Nephron progenitor cell (in vitro differentiated cells): ENCODE measurements at places on chromosomes 5 and 9.

DNA sequence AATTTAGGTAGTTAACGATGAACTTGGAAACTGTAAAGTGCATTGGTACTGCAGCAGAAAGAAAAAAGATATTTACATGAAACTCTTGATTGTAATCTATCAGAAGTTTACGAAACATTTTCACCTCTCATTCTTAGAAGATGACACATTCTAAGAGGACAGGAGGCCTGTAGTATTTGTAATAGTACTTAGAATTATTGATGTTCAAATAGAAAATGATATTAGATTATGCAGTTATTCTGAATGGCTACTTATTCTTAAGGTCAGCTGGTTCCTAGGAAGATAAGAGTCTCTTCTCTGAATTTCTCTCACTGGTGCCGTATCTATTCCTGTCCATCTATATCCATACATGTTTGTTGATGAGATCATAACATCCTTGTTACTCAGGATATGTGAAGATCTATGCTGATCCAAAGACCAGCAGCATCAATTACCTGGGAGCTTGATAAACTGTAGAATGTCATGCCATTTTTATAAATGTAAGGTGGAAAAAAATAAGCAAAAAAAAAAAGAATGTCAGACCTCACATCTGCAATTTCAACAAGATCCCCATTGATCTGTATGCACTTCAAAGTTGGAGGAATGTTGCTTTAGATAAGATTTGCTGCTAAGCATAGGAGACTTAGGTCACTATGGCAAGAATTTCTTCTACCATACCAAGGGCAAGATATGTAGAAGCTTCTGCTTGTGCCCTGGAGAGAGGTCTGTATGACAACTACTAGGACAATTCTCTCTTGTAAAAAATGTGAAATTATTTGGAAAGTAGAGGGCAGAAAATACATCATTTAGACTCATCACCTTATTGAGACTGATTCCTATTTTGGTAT is 42.4 kb upstream of the RICTOR start:
- no peak for DNase-seq

DNA sequence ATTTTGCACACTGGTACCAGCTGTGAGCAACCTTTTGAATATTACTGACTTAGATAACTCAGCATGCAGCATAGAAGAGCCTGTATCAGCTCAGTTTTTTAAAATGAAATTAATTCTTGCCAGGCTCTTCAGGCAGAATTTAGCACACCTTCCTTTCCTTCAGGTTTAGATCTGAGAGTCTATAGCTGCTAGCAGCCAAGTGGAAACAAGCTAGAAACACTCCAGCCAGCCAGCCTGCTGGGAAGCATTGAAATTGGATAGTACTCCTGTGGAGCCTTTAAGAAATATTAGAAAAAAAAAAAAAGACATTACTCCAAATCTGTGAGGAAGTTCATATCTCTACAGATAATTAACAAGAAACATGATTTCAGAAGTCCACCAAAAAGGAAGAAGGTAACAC is 812.2 kb downstream of the DTWD2 start:
- DNase-seq: no peak

- no peak for DNase-seq
These were observed 14.2 kb upstream of the LARP1 start for GRCh38 chr5:154740957-154741356.

DNA sequence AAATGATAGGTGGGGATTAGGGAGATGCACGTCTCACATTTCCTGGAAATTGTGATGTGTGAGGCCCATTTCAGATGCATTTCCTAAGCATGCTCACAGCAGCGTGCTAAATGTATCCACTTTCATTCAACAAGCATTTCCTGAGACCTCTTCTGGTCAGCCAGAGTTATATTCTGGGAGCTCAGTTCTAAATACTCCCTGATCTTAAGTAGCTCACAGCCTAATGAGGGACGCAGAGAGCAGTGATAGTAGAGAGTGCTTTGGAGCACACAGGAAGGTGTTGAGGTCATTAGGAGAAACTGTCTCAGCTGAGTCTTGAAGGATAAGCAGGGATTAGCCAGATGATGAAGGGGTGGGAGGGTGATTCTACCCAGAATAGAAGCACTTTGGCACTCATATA is 46.2 kb upstream of the FSD1L start:
- no peak for DNase-seq

GRCh38 chr5:50752800-50753199 is 86.4 kb downstream of the PARP8 start:
- no peak for DNase-seq

DNA sequence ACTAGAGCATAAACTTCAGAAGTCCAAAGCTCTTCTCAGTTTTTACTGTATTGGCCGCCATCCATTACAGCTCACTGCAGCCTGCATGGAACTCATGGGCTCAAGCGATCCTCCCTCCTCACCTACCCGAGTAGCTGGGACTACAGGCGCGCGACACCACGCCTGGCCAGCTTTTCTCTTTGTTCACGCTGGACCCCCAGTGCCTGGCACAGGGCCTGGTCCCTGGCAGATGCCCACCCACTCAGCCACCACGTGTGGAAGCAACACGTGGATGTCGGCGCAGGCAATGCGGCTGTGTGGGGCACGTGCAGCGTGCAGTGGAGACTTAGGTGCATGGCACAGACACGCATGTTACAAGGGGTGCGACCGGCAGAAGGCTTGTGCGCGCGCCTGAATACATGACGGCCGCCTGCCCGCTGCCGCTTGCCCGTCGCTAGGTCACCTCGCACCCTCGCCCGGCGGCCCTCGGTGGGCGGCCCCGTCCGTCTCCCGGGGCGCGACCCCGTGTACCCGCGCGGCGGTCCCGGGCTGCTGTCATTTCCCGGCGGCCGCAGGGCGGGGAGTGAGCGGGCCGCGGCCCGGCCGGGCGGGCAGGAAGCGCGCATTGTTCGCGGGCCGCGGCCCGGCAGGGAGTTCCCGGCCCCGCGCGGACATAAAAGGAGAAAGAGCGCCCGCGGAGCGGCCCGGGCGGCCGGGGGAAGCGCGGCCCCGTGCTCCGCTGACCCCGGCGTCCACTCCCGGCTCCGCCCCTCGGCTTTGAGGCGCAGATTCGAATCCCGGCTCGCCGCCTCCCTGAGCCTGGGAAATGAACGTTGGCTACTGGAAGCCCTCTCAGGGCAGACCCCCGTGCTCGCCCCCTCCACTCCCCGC is 24.1 kb upstream of the PTGS1 start:
- peak; percentile 64 for DNase-seq

DNA sequence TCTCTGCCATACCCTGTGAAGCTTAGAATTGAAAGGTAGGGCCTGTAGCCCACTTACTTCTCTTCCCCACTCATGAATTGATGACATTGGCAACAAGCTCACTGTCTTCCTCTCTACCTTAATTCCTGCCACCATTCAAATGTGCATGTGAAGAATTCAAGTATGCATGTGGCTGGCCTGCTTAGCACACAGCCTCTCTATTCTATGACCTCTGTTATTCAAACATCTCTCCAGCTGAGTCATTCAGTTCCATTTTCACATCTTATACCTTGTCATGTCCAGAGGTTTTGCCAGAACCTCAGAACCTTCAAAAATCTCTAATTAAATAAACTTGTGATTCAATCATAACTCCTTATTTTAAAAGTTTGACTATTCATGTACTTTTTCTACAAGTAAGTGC is 114.7 kb upstream of the MAN2A1 start:
- no peak for DNase-seq

DNA sequence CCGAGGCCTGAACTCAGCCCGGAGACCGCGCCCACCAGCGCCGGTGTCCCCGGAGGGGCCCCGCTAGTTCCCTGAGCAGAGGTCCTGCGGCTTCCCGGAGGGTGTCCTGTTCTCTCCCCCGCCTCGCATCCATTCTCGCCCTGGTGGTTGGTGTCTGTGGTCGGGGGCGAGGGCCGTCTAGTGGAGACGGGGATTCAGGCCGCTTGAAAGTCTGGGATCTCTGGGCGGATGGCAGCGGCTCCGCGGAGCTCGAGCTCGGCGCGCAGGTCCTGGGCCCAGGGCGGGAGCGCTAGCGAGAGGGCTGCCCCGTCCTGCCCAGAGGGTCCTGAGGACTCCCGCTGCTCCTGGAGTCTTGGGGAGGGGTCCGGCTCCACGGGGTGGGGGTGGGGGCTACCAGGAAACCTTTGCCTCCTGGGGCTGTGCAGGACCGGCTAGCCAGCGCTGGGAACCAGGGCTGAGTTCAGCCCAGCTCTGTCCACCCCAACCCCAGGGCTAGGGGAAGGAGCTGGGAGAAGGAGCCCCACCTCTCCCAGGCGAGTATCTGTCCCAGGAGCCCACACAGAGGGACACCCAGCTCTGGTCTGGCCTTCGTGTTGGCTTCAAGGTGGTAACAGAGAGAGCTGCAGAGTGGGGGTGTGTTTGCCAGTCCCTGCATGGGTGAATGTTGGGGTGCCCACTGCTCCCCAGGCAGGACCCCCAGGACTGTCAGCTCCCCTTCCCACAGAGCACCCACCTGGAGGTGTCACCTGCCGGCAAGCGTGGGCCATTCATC is 4.0 kb downstream of the TOR4A start:
- DNase-seq: peak; percentile 63

GRCh38 chr9:94176608-94177007 is 82.5 kb upstream of the ZNF169 start:
- DNase-seq: no peak

GRCh38 chr9:84751921-84752320 is 82.4 kb downstream of the NTRK2 start:
- no peak for DNase-seq

DNA sequence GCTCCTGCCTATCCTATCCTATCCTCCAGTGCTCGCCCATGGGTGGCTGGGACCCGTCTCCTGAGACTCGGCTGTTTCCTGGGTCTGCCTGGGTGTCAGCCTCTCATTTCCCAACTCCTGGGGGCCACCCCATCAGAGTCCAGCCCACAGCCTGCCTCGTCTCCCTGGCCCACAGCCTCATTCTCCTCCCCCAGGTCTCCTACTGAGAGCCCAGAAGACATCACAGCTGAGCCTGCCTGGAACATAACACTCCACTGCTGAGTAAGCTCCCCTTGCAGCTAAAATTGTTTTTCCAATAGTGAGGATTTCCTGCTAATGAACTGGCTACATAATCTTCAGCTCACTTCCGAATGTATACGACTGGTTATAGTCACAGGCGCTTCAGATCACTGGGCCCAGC is 95.3 kb downstream of the TTLL11 start:
- no peak for DNase-seq

GRCh38 chr9:133351908-133352634 is 4.1 kb downstream of the RPL7A start:
- DNase-seq: peak; percentile 52

- DNase-seq: no peak
These were observed 10.0 kb upstream of the KIF12 start for GRCh38 chr9:114109124-114109523.

DNA sequence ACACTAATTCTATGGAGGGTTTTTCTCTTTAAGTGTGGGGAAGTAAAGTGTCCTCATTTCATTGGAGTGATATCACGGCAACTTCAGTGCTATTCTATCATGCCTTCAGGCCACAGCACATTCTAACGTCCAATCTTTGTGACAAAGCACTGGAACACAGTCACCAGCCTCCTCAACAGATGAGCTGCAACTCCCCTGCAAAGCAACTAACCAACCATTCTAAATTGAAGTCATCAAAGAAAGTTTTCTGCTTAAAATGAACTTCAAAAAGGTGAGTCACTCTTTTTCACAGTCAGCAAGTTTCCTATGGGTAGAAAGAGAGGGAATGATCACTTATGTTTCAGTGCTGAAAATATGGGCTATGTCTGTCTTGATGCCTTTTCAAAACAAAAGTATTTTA is 190.8 kb downstream of the ELAVL2 start:
- DNase-seq: no peak

DNA sequence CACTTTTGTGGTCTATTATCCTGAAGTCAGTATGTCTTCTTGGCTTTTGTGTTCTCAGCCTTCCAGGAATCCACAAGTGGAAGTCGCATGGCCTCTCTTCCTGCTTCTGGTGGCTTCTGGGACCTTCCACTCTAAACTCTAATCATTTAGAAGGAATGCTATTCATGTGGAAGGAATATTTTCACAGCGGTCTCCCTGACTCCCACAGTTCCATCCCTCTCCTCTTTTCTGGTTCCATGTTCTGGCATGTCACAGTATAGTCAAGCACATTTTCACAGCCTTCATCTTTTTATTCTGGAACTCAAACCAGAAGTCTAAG is 7.3 kb upstream of the RAI14 start:
- DNase-seq: no peak

GRCh38 chr5:10757043-10757442 is 4.0 kb downstream of the DAP start:
- no peak for DNase-seq

DNA sequence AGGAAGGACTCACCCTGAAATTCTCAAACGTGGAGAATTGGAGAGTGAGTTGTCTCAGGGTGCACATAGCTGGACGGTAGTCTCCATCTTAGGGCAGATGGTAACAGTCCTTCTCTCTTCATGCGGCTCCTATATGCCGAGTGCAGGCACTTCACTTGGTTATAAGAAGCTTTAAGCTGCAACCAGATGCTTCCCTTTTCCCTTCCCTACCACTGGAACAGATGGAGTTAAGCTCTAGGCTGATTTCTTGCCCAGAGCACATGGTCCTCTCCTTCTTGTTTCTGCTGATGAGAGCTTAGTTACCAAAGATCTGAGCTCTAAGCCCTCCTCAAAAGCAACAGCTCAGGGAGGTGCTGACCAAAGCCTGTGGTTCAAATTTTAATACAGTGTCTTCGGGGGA is 355.7 kb downstream of the ARHGEF28 start:
- DNase-seq: no peak

DNA sequence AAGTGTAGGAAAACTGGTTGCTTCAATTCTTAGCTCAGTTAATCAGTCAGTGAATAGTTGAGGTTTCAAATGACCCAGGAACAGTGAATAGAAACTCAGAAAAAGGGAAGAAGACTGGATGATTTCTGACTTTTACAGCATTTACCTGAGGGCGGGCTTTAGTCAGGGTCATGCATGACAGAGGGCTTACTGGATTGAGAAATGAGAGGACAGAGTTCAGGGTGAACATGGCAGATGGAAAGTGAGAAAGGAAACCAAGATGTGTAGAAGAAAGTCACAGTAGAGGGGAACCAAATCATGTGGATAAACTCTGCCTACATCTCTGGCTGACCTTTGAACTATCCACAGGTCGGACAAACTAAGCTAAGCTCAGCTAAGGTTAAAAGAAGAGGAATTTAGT is 596.0 kb downstream of the SEMA5A start:
- DNase-seq: no peak

GRCh38 chr5:77095189-77095588 is 8.1 kb upstream of the ZBED3 start:
- no peak for DNase-seq

DNA sequence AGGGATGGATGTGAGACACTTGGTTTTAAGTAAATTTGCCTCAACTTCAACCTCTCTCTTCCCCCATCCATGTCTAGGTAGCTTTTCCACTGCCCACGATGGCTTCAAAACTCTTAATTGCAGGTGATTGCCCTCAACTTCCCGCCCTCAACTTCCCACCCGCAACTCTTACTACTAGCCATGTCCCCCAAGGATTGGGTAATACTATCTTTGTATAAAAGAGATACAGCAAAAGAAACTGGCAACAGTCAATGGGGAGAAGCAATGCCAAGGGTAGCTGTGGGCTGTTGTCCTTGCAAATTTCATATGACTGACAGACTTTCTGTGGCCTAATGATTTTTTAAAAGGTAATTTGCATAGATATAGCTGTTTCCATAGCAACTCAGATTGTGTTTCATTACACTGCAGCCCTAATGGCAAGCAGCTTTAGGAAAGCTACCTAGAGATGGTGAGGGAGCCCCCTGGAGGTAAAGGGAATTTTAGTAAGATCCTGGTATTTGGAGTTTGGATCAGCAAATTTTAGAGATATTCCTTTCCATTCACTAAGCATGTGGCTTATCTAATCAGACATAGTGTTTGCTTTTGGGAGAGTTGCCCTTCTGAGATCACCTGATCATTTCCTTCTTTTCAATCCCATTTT is 421.5 kb upstream of the DAP start:
- peak; percentile 16 for DNase-seq

- no peak for DNase-seq
These were observed 137.1 kb upstream of the ADAMTS19 start for GRCh38 chr5:129322968-129323367.
